ENCODE measurements at places on chromosomes 12 and 14. TPM values are rescaled to one million over a fixed set of nuclear protein-coding genes. Genes with fewer than 3 reads are reported as not detected.

GRCh38 chr12:3315201-3315661 is 175.8 kb upstream of the PRMT8 start:
- no peak overlapping the region for H3K4me3 ChIP-seq
- H3K27ac ChIP-seq: no peak overlapping the region
- H3K36me3 ChIP-seq: no peaks in the 10 kb centered on the region
- DNase-seq: no peak
- H3K27me3 ChIP-seq: no peaks in the 10 kb centered on the region
- peaks cover 7% of the 10 kb centered on the region for H3K4me1 ChIP-seq

DNA sequence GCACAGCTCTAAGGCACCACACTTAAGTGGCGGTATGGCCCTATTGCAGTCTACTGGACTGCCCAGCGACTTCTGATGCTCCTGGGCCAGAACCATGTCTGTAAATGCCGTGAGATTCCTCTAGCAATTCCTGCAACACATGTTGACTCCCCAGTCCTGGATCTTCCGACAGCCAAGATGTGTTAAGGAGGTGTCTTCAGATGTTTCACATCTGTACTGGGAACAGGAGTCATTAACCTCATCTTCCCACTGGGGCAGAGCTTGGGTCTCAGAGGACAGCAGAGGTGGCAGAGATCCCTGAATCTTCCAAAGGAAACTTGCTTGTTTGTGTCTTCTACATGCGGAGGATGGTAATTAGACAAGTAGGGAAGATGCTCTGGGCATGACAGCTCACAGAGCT is 8.2 kb downstream of the TMEM120B start:
- H3K4me1 ChIP-seq: no peaks in the 10 kb centered on the region
- no peaks in the 10 kb centered on the region for H3K27me3 ChIP-seq
- no peak for DNase-seq
- no peak overlapping the region for H3K27ac ChIP-seq
- H3K36me3 ChIP-seq: no peaks in the 10 kb centered on the region

- H3K27ac ChIP-seq: no peak overlapping the region
- H3K36me3 ChIP-seq: no peaks in the 10 kb centered on the region
- no peaks in the 10 kb centered on the region for H3K4me1 ChIP-seq
- H3K27me3 ChIP-seq: no peaks in the 10 kb centered on the region
- no peak for DNase-seq
Observed at GRCh38 chr14:95979339-95980042, 59.7 kb upstream of the C14orf132 start.

GRCh38 chr12:120822832-120823503 is 81.2 kb downstream of the SPPL3 start:
- no peaks in the 10 kb centered on the region for H3K36me3 ChIP-seq
- no peak overlapping the region for H3K4me3 ChIP-seq
- no peaks in the 10 kb centered on the region for H3K4me1 ChIP-seq
- H3K27ac ChIP-seq: no peak overlapping the region

DNA sequence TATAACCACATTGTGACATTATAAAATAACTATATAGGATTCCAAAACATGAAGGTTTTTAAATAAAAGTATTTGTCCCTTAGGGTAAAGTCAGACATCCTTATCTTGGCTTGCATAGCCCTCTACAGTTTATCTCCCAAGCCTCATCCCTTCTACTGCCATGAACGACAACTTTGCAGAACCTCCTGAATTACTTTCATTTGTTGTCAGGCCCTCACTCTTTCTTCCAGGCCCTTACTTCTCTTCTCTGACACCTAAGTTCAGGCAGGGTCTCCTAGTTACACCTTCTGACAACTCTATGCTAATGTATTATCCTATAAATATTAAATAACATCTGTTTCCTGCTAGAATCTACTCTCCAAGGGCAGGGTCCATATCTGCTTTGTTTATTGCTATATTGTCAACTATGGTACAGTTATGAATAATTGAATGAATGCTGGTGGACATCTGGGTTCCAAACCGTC is 115.7 kb upstream of the MDM1 start:
- H3K4me3 ChIP-seq: no peak overlapping the region
- no peaks in the 10 kb centered on the region for H3K27me3 ChIP-seq
- H3K36me3 ChIP-seq: no peaks in the 10 kb centered on the region
- DNase-seq: no peak
- peaks cover 66% of the 10 kb centered on the region for H3K4me1 ChIP-seq
- peak overlapping the region; percentile 54 for H3K27ac ChIP-seq

DNA sequence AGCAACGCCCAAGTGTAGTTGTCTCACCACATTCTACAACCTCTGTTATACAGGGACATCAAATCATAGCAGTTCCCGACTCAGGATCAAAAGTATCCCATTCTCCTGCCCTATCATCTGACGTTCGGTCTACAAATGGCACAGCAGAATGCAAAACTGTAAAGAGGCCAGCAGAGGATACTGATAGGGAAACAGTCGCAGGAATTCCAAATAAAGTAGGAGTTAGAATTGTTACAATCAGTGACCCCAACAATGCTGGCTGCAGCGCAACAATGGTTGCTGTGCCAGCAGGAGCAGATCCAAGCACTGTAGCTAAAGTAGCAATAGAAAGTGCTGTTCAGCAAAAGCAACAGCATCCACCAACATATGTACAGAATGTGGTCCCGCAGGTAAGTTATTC is 123.0 kb downstream of the ARID2 start:
- H3K4me3 ChIP-seq: no peak overlapping the region
- H3K36me3 ChIP-seq: peaks cover 29% of the 10 kb centered on the region
- H3K27ac ChIP-seq: no peak overlapping the region
- DNase-seq: no peak
- no peaks in the 10 kb centered on the region for H3K27me3 ChIP-seq

Gene MAPK1IP1L
- total RNA-seq: 70.2 TPM
